ENCODE measurements at places on chromosomes 2 and 18.

GRCh38 chr2:183404392-183404791 is 280.1 kb downstream of the NUP35 start:
- DNase-seq, result no peak

DNA sequence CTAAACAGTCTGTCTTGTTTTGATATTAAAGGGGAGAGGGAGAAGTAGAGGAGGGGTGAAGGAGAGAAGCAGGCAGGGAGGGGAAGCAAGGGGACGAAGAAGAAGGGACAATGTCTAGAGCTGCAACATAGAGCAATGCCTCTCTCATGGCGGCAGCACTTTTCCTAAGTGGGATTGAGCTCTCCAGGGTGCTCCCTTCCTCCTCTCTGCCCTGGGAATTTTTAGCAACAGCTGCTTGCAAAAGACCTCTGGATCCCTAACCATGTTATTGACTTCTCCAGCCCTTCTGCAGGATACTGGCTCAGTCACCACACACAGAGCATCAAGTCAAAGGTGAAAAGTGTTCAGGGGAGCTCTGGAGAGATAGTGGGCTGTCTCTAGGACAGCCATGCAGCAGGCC is 734.9 kb downstream of the EPHA4 start:
- no peak for DNase-seq

DNA sequence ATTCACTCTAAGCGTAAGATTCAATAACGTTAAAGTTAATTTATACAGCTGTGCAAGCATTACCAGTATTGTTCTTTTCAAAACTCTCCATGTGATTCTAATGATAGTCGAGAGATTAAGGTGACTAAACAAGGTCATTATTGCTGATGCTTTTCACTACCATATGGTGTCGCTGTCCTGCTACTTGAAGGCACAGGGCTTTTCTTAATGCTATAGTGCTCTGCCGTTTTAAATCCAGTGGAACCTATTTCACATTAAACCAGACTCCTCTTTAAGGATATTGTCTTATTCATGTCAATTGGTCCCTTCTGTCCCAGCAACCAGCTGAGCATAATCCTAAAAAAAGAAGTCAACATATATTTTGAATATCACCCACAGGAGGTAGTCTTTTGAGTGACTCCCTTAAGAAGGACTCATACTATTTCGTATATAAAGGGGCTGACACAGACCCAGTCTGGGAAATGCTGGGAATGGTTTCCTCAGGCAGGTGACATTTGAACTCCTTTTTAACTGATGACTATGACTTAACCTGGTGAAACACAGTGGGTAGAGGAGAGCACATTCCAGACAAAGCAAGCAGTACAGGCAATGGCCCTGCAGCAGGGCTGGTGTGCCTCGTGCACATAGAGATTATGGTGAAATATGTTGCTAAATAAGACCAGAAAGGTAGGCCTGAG is 53.9 kb upstream of the CYTIP start:
- DNase-seq, result peak; percentile 29

GRCh38 chr2:14633061-14633460 is 544 bp downstream of the LRATD1 start:
- DNase-seq, result no peak

GRCh38 chr2:184357033-184357432 is 241.3 kb upstream of the ZNF804A start:
- DNase-seq, result no peak

DNA sequence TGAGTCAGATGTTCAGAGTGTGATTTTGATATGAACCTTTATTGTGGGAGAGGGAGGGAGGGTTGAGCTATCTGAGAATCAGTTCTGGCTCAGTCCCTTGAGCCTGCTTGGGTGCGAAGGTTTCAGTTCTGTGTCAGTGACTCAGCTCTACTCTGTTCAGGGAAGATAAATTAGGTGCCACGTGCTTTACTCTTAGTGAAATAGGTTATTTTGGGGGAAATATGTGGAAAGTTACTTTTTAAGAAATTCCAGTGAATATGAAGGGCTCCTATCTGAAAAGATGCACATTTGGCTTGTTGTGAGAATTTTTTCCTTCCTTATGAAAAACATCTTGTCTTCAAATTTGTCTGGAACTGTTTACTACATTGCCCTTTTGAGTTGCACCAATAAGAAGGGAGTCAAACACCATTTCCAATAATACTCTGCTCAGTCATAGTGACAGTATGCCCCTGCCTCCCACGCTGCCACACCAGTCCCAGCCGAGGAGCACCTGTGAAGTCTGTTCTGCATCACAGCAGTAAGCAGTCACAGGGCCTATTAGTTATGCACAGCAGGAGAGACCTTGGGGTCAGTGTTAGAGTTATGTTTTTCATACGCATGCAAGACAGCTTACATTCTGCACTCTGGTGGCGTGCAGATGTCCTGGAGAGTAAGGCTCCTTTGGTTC is 32.8 kb upstream of the DNAH7 start:
- DNase-seq, result peak; percentile 22

GRCh38 chr2:20583425-20583881 is 67.4 kb downstream of the HS1BP3 start:
- DNase-seq, result no peak

- no peak for DNase-seq
These were observed 12.7 kb downstream of the CNDP2 start for GRCh38 chr18:74508821-74509225.

- peak; percentile 2 for DNase-seq
These were observed 110.1 kb upstream of the FBXO11 start for GRCh38 chr2:48016225-48017019.

DNA sequence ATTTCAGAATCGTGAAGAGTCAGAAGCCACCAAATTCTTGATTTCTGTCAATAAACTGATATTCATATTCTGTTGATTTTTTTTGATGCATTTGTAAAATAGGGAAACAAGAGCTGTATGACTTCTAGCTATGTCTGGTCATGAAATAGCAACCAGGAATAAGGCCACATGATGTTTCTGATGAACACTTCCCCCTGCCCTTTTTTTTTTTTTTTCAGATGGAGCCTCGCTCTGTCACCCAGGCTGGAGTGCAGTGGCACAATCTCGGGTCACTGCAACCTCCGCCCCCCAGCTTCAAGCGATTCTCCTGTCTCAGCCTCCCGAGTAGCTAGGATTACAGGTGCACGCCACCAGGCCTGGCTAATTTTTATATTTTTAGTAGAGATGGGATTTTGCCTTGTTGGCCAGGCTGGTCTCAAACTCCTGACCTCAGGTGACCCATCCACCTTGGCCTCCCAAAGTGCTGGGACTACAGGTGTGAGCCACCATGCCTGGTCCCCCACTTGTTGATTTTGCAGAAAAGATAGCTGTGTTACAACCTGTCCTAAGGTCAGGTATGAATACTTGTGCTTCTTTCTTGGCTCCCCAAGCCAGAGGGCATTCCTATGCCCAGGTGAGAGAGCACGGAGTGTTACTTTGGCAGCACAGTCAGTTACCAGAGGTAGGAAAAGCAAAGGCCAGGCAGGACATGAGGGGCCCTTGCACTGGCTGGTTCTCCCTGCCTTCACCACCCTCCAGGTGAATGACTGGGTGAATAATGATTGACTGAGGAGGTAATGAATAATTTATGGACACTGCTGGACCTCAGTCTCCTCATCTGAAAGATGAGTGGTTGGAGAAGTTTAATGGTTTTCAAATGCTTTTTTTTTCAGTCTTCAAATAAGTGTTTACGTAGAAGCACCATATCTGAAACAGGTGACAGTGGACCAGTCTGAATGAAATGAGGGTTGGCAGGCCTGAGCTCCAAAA is 39.6 kb downstream of the PAX8 start:
- no peak for DNase-seq

DNA sequence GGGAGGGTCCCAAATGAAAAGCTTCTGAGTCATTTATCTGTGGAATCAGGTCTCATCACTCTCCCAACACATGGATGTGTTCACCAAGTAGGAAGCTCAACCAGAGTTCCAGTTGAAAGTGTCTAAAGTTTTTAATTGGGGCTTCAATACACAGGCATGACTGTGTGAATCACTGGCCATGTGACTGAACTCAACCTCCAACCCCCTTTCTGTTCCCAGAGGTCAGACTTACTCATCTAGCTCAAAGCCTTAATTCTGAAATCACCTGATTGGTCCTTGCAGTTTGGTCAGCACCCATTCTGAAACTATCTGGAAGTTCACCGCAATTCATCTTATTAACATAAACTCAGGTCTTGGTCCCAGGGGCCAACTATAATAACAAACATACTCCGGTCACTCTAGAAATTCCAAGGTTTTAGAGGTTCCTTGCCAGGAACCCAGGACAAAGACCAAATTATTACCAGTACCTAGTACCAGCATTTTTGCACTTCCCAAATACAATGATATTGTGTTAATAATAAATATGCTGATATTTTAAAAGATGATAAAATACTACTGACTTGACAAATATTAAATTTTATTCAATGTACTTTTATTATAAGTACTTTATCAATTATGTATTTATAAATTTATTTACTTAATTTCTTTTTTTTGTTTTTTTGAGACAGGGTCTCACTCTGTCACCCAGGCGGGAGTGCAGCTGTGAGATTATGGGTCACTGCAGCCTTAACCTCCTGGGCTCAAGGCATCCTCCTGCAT is 10.7 kb upstream of the RBM45 start:
- no peak for DNase-seq

DNA sequence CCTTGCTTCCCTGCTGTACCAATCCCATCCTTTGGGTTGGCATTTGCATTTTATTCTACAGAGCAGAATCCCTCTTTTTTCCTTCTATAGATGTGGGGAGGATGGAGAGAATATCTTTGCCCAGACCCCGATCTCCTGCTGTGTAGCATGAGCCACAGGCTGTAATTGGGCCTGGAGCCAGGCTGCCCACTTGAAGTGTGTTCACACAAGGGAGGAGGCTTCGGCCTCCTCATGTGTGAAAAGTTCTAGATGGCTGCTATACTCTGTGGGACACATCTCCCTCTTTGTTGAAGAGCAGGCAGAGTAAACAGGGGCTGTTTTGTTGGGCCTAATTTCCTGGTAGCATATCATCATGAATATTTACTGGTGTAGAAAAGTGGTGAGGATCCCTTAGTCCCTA is 126.3 kb downstream of the XRCC5 start:
- DNase-seq, result no peak

DNA sequence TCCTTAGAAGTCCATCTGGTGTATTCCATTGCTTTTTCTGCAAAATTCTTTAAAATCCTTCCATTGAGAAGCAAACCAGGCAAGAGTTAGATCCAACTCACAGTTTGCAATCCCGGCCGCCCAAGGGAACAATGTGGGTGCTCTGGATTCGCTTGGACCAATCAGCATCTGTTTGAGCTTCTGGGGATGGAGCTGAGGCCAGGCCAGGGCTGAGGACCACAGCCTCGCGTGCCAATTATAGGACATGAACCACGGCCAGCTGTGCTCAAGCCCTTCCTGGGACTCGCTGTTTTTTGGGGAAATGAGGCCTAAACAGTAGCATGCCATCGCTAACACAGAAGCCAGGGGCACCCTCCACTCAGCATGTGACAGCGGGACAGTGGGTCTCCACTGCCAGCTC is 270.8 kb downstream of the HDAC4 start:
- no peak for DNase-seq

DNA sequence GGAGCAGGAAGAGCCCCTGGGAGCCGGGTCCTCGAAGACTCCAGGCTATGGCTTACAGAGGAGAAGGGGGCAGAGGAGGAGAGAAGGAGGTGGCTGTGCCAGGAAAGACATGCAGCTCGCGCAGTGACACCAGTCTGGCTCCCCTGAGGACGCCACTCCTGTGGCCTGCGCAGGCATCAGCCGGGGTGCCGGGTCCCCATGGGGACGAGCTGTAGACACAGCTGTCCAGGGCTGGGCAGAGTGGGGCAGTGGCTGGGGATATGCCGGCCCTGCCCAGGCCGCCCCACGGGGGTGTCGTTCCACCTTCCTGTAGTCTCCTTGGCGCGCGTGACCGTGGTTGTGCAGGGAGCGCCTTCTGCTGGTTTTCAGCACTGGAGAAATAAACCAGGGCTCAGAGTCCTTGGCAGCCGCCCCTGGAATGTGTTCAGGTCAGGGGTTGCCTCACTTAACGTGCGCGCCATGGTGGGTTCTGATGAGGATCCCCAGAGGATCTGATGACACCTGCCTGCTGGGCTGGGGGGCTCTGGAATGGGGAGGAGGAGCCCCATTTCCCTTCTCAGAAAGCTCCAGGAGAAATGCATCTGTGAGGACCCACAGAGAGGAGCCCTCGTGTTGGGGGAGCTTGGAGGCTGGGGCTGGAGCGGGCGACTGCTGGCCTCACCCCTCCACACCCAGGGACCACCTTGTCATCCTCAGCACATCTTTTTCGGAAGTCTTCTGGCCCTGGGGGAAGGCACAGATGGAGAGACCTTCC is 26.7 kb downstream of the RAMP1 start:
- no peak for DNase-seq

- no peak for DNase-seq
These were observed 1273.5 kb upstream of the CRIM1 start for GRCh38 chr2:35082072-35082471.

GRCh38 chr2:44922776-44923175 is 18.7 kb upstream of the SIX3 start:
- DNase-seq, result no peak

- DNase-seq, result no peak
These were observed 39.5 kb downstream of the ORC4 start for GRCh38 chr2:147980940-147981528.

DNA sequence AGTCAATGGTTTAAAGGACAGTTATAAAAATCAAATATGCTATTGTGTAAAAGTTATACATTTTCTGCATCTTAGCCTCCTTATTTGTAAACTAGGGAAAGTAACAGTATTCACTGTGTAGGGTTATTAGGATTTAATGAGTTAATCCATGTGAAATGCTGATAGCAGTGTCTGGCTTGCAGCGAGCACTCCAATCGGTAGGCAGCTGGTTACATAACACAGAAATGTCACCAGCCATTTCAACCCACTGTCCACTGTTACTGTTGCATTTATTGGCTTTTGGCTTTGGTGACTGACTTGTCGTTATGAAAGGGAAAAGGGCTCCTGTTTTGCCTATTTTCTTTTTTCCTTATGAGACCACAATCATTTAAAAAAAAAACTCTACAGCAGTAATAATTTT is 38.9 kb downstream of the ID2 start:
- DNase-seq, result no peak

GRCh38 chr2:112582314-112582746 is 2.1 kb upstream of the CHCHD5 start:
- DNase-seq, result peak; percentile 43

DNA sequence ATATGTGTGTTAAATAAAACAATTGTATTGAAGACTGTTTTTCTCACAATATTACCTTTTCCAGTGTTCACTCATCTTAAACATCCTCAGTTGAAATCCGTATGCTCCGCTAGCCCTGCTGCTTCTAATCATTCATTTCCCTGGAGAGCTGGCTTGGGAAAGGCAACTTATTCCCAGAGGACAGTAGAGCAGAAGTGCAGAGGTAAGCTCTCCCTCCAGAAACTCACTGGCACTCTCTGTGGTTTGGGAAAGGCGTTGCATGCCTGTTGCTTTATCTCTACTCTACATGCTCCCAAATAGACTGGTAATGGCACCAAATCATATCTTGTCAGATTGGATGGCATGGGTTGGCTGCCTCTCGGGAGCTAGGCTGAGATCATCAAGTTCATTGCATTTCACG is 117.1 kb upstream of the BOD1L2 start:
- DNase-seq, result no peak

GRCh38 chr2:16105669-16106281 is 165.4 kb downstream of the MYCN start:
- no peak for DNase-seq

GRCh38 chr2:176636401-176636800 is 367.2 kb downstream of the MTX2 start:
- no peak for DNase-seq

- DNase-seq, result no peak
These were observed 95.1 kb downstream of the MTCL1 start for GRCh38 chr18:8800445-8800844.
